ENCODE measurements at places on chromosomes 5 and 9.

DNA sequence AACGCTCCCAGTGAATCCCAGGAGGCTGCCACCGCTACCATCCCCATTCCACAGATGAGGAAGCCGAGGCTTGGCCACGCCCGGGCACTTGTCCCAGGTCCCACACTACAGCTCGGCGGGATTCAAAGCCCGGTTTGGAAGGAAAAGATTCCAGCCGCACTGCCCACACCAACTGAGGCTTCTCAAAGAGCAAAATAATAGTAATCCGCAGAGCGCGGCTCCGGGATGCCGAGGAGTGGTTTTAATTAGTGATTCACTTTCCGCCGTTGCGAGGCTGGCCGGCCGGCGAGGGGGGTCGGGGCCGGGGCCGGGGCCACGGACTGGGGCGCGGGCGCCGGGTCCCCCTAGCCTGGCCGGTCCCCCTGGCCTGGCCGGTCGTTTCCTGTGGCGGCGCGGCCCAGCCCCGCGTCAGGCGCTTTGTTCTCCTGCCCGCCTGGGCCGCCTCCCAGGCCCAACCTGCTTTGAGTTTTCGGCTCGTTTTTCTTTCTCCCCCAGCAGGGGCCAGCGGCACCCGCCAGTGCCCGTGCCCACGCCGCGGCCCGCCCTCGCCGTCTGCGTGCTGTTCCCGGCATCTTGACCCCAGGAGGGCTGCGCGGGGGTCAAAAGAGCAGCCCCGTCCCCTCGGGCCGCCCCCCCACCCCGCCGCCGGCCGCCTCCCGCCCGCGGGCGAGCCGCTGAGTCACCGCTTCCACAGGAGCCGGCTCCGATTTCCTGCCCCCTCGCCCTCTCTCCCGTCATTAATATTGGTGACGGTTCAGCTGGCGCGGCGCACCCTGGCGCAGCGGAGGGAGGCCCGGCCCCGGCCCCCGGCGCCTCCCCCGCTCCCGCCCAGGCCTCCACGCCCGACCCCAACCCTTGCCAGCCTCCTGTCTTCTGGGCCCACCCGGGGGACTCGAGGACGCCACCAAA, 31.2 kb downstream of the FGF18 start:
- DNase-seq: no peak

DNA sequence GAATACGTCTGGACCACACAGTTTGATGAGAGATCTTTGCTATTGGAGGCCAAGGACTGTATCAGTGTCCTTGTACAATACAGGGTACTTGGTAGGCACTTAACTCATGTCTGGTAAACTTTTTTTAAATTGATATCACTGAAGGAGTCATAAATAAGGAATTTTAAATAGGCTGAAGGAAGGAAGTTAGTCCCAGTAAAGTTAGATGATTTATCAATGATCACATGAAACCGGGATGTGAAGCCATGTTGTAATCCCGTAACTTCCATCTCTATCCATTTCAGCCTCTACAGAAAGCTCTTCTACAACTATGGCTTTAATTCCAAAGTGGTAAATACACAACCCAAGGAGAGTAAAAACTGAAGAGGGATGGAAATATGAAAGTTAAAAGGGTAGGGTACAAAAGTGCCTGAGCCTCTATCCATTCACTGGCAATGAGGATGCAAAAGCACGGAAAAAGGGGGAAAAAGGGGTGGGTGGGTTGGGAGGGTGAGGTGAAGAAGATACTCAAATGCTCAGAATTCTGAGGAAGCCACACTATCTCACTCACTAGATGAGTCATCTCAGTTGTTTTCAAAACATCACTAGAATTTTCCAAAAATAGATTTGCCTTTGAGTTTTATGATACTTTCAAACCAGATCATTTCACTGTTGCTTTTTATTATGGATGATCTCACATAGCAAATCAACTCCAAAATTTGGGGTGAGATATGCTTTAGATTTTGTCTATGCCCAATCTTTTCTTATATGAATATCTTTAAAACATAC, 1053.5 kb downstream of the NR2F1-AS1 start:
- DNase-seq: no peak

DNA sequence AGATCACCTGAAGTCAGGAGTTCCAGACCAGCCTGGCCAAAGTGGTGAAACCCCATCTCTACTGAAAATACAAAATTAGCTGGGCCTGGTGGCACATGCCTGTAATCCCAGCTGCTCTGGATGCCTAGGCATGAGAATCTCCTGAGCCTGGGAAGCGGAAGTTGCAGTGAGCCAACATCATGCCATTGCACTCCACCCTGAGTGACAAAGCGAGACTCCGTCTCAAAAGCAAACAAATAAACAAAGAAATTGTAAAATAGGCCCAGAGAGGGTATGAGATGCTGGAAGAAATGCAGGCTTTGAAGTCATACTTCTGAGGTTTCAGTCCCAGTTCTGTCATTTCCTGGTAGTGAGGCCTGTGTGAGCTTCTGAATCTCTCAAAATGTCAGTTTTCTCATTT, 5.3 kb upstream of the ARHGEF37 start:
- no peak for DNase-seq

GRCh38 chr9:127983847-127984289, 3.1 kb upstream of the EEIG1 start:
- no peak for DNase-seq

GRCh38 chr9:138003485-138004190, 126.1 kb downstream of the CACNA1B start:
- no peak for DNase-seq

GRCh38 chr5:156401804-156402203, 74.8 kb downstream of the SGCD start:
- no peak for DNase-seq

- no peak for DNase-seq
These were observed 19.0 kb upstream of the C1QTNF3 start for GRCh38 chr5:34061993-34062392.

DNA sequence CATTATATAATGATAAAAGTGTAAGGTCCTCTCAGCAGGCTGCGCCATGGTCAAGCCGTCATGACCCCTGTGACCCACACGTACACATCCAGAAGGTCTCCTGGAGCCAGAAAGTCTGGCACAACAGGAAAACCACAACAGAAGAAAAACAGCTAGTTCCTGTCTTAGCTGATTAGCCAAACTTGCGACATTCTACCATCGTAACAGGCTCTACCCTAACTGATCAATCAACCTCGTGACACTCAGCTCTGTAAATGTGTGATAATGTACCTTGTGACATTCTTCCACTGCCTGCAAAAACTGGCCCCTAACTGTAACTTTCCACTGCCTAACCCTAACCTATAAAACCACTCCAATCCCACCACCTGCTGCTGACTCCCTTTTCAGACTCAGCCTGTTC, 316.4 kb upstream of the TUSC1 start:
- no peak for DNase-seq

- DNase-seq: no peak
These were observed 3.2 kb upstream of the ACOT12 start for GRCh38 chr5:81397176-81397575.

- DNase-seq: no peak
These were observed 43.9 kb downstream of the OSTF1 start for GRCh38 chr9:75132244-75132643.

- DNase-seq: no peak
These were observed 193.1 kb downstream of the MEF2C start for GRCh38 chr5:88689668-88690408.

DNA sequence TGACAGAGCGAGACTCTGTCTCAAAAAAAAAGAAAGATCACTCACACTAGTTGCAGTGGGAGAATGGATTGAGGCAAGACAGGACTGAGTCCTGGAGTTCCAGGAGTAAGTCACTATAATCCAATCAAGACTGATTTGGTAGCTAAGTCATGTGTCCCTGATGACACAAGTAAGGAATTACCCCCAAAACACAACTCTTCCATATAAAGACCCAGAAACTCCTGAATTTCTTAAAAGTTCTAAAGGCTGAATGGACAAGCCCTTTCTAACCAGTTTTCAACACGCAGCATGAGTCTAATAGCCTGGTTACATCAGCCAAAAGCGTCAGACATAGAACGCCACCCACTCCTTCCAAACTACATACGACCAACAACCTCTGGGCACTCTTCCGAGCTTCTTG, 2.5 kb downstream of the ZFP62 start:
- DNase-seq: no peak

- no peak for DNase-seq
These were observed at the start of gene LCN15 for GRCh38 chr9:136764301-136764891. Gene LCN15 (minus strand): TSS chr9:136764518. CDS start chr9:136764488, 30 bp downstream.

DNA sequence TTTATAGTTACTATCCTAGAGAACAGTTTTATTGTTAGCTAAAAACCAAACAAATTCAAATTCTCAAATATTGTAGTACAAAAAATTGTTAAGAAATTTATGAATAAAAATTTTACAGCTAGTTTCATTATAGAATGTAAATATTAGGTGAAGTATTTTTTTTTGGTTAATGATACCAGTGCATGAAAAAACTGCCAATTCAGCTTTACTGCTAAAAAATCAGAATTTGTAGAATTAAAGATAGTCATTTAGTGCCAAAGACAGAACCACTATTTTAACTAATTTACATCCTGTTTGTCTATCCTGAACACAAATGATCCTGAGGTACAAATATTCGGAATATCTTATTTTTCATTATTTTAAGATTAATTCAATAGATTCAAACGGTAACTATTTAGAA, 202.6 kb downstream of the FER start:
- no peak for DNase-seq

DNA sequence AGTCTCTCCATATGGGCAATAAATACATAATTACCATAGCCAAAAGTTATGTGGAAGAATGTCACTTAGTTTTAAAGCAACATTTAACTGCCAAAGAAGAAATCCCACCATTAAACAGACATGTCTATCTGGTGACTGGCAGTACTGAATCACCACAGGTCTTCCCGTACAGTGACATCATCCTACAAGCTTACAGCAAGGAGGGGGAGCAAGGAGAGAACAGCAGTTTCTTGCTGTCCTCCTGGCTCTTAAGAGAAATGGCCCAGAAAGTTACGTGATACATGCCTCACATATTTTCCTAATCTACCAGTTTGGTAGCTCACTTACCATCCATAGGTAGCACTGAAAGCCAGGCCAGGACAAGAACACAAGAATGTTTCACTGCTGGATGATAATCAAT, 671.0 kb downstream of the DMRTA1 start:
- DNase-seq: no peak

DNA sequence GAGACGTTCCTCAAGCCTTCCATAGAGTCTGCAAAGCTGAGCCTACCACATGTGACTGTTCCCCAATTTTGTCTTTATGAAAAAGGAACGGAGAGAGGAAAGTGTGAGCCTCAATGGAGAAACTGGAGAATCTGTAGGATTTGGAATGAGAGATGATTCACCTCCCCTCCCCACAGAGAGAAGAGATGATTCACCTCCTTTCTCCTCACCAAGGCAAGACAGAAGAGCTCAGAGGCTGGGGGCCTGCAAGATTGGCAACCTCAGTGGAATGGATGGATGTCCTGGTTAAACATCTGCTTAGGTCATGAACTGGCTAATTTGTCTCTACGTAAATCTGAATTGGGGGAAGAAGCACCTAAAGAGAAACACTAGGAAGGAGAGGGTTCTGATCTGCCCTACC, 17.0 kb upstream of the MOCS2 start:
- no peak for DNase-seq

DNA sequence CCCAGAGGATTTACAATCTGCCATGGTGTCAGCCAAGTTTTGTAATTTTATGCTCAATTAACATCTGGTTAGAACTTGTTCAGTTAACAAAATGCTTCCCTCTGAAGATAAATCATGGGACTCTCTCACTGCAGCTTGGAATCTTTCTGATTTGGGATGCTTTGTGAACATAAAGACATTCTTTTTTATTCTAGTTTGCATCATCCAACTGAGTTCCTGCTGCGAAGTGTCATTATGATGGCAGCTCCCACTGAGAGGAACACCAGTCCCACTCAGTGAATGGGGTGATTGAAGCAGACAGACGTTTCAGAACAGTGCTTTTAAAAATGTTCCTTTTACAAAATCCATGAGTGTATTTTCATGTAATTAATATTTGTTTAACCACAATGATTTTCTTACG, 863.8 kb downstream of the TLE4 start:
- DNase-seq: no peak

- DNase-seq: no peak
These were observed 449.3 kb downstream of the PRR16 start for GRCh38 chr5:120913396-120913795.

GRCh38 chr5:170327168-170327567, 29.6 kb upstream of the LCP2 start:
- DNase-seq: no peak

DNA sequence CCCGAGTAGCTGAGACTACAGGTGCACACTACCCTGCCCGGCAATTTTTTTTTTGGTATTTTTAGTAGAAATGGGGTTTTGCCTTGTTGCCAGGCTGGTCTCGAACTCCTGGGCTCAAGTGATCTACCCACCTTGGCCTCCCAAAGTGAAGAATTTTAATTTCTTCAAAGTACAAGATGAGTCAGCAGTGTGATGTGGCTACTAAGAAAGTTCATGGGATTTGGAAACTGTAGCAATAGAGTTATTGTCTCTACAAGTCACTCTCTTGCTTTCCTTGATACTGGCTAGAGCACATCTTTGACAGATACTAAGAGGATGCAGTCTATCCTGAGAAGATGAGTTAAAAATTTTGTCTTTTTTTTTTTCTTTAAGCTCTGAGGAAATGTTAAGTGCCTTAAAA, 1.6 kb downstream of the CREB3 start:
- DNase-seq: no peak

GRCh38 chr9:88538311-88539085, 3.5 kb downstream of the NXNL2 start:
- no peak for DNase-seq
